ENCODE measurements at places on chromosomes 6 and 20.

DNA sequence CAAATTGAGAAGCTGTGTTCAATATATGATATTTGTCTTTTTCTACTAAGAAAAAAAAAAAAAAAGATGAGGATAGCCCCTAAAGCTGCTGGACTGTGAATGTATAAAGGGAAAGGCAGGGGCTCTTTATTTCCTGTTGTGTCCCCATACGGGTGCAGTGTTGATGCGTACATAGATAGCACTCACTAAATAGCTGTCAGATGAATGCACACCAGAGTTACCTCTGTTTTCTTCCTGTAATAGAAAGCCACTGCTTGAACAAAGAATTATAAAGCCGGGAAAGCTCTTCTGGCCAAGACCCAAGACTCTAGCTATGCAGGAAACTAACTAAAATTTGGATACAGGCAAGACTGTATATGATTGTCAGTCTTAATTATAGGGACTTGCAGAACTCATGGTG is 260.0 kb downstream of the FARS2 start:
- DNase-seq = no peak

DNA sequence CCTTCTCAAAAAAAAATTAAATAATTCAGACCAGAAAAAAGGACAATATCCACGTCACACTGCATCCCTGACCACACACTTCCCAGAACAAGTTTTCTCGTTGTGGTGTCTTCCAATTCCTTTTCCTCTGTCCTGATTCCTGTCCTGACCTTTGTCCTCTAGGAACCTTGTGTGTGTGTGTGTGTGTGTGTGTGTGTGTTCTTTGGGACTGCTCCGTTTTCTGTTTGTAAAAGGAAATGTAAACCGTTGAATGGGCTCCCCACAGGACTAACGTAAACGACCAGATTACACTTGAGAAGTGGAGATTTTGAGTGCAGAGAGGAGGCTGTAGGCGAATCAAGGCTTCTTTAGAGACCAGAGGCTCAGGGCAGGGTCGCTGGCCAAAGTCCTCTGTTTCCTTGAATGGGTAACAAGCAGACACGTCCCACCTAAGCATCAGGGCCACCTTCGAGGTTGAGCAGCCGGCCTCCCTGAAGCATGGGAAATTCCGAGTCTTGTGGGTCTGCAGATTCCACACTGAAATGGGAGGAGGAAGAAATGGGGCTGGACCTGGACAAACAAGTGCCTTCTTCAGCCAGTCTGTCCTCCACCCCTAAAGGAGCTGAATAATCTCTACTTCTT is 7.3 kb downstream of the ZBTB46 start:
- DNase-seq = no peak

- no peak for DNase-seq
Measured at GRCh38 chr6:28589234-28589956, 63.7 kb downstream of the GPX5 start.

DNA sequence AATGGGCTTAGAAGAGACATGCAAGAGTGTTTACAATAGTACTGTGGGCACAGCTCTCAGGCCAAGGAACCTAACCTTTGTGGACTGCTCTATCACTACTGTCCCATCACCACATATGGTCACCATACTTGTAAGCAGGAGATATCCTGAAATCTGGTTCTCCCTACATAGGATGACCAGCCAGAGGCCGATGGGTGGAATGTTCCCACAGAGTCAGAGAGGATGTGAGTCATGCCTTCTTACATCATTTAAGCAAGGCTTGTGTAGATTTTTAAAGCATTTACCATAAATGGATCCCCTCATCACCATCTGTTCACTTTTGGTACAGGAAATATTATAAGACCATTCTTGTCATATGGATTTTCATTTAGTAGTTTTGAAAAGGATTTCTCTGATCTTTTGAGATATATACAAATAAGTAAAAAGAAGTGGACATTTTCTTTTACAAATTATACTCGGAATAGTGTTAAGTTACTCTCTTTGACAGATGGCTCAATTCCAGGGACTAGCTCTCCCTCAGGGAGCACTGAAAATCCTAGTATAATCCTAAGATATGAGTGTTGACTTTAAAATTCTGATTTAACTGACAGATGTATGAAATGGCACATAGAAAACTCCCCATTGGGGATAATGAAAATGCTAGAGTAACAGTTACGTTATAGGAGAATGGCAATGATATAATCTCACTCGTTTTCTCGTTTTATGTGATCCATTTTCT is 6.6 kb downstream of the HTR1B start:
- no peak for DNase-seq

- DNase-seq = no peak
Measured at GRCh38 chr6:89582669-89583325, 55.8 kb downstream of the LYRM2 start.

GRCh38 chr6:51584163-51584562 is 503.2 kb downstream of the PKHD1 start:
- no peak for DNase-seq

DNA sequence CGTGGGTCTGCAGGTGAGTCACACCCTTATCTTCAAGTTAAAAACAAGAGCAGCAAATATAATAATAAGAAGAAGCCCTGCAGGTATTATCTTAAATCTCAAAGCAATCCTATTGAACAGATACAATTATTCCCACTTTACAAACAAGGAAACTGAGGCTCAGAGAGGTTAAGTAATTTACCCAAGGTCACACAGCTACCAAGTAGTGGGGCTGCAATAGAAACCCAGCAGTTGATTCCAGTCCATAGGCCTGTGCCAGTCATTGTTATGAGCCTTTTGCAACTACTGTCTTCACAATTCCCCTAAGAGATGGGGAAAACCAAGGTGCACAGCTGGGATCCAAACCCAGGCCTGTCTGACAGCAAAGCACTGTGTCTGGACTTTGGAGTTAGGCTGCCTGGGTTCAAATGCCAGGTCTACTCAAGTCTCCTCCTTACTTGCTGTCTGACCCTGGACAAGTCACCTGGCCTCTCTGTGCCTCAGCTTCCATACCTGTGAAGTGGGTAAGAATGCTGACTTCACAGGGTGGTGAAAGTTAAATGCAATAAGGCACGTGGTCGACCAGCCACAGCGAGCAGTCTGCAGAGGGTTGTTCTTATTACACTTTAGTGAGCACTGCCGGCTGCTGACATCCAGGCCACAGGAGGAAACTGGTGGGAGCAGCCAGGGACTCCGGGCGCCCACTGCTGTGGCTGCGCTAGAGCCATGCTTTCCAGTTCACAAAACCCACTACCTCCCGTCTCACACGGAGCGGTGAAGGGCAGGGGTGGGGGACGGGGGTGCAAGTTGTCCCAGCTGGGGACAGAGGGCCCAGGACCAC is 6.1 kb downstream of the MYL9 start:
- DNase-seq = no peak

DNA sequence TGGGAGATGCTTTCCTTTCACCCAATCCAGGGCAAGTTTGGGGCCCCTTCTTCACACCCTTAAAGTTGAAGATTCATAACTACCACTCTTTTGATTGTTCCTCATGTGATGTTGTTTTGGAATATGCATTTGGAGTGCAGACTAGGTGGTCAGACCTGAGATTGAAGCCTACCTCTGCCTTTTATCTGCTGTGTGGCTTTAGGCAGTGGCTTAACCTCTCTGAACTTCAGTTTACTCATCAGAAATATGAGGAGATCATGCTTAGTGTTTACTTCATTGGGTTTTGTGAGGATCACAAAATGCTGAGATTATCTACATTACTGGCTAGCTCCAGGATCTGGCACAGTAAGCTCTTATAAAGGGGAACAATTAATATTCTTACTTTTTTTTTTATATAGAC is 26.4 kb upstream of the TCP11 start:
- no peak for DNase-seq

DNA sequence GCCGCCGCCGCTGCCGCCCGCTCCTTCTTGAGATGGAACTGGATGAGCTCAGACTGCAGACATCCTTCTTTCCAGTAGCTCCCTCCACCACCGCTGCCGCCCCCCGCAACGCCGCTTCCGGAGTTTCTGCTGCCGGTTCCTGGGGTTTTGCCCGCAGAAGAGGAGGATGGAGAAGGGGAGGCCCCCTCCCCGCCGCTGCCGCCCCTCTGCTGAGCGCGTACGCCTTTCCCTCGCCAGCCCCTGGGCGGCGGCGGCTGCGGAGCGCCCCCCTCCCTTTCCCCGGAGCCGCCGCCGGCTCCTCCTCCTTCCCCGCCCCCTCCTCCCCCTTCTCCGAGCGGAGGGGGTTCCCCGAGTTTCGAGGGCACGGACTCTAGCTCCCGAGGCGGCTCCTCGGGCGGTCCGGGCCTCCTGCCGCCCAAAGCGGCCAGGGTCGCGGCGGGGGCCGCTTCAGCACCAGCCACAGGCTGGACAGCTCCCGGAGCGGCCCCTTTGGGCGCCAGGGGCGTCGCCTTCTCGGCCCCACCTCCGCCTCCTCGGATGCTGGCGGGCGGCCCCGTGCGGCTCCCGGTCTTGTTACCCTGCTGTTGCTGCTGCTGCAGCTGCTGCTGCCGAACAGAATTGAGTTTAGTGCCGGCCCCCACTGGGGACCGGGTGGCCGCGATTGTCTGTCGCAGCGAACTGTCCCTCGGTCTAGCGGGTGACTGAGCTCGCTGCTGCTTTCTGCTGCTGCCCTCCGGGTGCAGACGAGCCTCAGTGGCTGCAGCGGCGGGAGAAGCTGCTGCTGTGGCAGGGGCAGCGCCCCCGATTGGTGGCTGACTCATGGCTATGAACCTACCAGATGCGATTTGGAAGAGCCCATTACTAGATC is 3.1 kb downstream of the MTCL3 start:
- peak; percentile 69 for DNase-seq

- DNase-seq = peak; percentile 40
Measured at GRCh38 chr6:28542440-28543296, 17.0 kb downstream of the GPX5 start.

GRCh38 chr6:131003488-131004386 is 59.3 kb downstream of the EPB41L2 start:
- DNase-seq = no peak

GRCh38 chr6:141088171-141088570 is 1044.6 kb upstream of the GJE1 start:
- DNase-seq = no peak

DNA sequence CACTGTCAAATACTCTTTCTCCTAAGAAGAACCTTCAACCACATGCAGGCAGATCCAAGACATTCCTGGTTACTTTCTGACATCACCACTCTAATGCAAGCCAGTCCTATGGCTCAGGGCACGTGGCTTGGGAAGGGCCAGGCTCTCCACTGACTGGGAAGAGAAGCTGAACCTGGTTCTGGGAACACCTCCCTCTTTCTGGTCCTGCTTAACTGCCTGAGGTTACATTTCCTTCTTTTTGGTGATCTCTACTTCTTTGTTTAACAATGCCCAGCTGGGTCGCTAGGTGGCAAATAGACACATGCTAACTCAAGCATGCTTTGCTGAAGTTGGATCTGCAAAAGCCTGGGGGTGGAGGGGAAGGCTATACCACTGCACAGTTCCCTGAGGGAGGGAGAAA is 249.8 kb downstream of the GMDS start:
- no peak for DNase-seq

DNA sequence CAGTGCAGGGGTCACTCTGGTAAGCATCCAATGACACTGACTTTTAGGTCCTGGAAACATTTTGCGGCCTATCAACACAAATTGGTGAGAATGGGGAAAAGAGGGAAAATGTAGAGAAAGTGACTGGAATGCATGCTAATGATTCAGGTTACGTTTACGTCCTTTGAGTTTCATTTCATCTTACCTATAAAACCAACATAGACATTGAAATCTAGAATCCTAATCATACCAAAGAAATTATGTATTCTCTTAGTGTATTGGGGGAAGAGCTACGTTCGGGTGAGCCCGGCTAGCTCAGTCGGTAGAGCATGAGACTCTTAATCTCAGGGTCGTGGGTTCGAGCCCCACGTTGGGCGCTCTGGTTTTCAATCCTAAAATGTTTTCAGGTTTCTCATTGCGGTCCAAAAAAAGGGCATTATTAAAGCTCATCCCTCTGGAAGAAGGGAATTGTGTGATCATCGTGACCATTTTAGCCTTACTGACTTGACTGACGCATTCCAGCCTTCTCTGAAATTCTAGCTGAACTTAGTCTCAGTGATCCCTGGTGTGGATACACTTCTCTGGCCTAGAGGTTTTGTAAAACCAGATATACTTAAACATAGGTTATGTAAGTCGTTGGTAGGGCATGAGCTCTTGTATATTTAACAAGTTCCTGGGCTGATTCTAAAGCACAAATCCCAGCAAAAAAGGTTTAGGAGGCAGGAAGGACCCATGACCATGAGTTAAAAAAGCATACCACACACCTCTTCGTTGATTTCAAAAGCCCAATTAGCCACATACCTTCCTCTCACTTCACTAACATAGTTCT is 18.3 kb downstream of the HMGN4 start:
- DNase-seq = no peak

DNA sequence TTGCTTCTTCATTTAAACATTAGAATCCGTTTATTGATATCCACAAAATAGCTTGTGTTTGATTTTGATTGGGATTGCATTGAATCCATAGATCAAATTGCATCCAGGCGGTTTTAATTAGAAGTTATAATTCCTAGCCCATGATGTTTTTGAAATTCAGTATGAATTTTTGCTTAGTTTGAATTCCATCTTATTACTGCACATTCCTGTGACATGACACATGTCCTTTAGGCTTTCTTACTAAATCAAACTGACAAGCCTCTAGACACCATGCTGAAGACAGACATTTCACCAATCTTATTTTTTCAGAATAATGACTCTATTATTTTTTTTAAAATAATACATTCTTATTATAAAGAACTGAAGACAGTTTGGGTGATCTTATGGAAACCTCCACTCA is 21.4 kb upstream of the PI16 start:
- DNase-seq = no peak

- no peak for DNase-seq
Measured at GRCh38 chr20:29741894-29742698, 1515.4 kb upstream of the DEFB115 start.

DNA sequence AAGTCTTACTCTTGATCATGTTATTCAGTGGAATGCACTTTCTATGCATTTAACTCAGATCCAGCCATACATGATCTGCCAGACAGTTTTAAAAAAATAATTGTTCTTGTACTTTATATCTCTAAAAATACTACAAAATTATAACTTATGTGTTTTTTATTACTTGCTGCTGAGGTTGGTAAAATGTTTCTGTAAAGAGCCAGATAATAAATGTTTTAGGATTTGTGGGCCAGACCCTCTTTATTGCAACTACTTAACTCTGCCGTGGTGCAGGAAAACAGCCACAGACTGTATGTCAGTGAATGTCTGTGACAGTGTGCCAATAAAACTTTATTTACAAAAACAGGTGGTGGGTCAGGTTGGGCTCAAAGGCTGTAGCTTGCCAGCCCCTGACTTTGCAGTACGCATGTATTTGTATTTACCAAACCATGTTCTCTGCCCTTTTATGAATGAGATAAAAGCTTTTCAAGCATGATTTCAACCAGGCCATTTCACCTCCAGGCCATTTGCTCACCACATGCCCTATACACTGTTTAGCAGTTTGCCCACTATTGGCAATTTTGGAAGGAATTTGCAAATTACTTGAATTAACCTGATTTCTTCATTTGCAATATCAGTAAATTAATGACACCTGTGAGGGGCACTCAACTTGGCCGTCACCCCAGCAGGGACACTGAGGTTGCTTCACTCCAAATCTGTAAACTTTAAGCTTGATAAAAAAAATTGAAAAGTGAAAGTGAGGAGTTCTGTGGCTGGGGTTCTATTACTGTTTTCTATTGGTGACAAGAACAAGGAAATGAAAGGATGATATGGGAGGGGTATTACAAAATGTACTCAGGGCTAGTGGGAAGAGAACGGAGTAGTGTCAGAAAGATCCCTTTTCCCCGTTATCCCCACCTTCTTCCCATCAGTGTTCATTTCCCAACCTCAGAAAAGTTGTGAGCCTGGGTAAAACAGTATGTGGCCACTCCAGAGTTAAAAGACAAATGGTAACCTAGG is 133.4 kb downstream of the CEBPB start:
- DNase-seq = no peak

- no peak for DNase-seq
Measured at GRCh38 chr6:16759181-16759645, 2.0 kb downstream of the ATXN1 start.

- no peak for DNase-seq
Measured at GRCh38 chr20:58996226-58996611, 10.8 kb downstream of the CTSZ start.
